ENCODE measurements at places on chromosomes 5 and 9.

DNA sequence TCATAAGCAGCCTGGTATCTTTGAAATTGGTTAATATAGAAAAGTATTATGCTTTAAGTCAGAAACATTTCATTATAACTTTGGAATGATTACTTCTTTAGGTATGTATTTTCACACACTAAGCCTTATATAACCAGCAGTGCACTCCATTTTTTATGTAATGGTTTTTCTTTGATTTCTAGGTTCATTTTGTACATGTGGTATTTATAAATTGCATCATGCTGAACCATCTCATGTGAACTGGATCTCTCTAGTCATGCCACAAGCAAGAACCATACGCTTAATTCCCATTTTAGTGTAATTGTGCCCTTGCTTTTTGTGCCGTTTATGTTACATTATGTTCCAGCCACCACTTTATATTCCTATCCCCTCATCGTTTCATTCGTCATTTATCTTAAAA, 38.6 kb upstream of the SRP19 start:
- DNase-seq: no peak

DNA sequence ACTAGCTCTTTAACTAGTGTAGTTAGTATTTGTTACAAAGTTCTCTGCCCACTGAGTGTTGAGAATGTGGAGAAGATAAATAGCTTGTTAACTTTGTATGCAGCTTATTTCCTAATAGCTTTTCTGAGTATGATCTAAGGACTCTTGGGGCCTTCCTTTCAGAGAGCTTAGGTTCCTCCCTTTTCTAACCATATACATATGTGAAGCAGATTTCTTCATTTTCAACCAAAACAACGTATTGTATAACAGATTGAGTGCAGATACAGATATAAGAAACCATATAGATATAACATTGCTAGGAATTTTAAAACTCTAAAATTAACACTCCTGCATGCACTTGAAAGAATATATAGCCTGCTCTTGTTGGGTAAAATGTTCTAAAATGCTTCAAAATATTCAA, 70.4 kb downstream of the SCAMP1 start:
- no peak for DNase-seq

DNA sequence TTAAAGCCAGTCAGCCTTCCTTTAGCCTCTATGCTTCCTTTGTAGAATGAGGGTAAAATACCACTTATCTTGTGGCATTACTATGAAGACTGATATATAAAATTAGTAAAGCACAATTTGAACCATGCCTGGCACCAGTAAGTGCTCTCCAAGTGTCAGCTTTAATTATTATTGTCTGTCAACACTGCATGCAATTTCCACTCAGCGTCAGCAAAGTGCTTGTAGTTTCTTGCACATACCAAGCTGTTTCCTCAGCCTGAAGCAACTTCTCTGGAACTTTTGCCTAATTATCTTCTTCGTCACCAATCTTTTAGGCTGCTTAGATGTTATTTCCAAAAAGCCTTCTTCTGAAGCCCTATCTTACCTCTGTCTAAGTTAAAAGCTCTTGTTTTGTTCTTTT, 177.3 kb downstream of the CDC42SE2 start:
- DNase-seq: no peak

- no peak for DNase-seq
Measured at GRCh38 chr9:106983346-106983745, 120.4 kb downstream of the ZNF462 start.

GRCh38 chr5:1343315-1343751, 1.6 kb downstream of the CLPTM1L start:
- DNase-seq: no peak

DNA sequence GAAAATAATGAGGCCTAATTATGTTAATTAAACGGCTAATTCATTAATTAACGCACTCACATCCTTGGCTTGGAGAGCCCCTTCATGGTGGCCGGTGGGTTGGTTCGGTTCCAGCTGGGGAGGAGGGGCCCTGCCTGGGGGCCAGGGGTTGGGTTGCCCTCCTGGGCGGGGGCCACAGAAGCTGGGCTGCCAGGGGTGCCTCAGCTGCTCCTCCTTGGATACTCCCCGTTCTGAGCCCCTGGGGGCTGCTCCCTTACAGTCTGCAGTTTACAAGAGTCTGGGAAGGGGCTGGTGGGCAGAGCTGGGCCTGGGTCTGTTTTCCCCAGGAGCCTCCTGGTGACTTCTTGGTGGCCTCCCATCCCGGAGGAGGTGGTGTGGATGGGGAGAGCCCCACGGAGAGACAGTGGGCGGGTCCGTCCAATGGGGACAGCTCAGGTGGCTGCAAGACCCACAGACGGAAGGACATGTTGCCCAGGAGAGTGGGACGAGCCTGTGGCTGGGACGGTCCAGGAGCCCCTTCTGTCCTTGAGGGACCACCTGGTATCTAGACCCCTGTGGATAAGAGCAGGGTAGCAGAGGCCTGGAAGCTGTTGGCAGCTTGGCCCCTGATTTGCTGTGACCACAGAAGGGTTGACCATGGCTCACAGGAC, 277.5 kb downstream of the PBX3 start:
- DNase-seq: no peak

DNA sequence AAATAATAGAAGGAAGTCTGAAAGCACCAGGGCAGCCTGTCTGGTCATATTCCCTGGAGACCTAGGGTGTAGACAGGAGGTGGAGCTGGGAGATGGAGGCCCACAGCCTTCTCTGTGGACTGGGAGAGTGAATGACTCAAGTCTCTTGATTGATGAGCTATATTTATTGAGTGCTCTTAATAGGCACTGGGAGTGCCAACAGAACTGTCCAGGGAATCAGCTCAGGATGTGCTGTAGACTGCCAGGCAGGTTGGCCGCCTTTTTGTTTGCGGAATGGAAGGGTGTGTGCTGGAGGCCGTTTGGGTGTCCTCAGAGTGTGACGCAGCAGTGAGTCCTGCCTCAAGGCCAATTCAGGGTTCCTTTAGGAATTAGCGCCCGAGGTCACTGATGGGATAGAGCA, 33.4 kb upstream of the POMT1 start:
- no peak for DNase-seq

GRCh38 chr9:69380811-69381210, 55.8 kb downstream of the ENTREP1 start:
- no peak for DNase-seq

DNA sequence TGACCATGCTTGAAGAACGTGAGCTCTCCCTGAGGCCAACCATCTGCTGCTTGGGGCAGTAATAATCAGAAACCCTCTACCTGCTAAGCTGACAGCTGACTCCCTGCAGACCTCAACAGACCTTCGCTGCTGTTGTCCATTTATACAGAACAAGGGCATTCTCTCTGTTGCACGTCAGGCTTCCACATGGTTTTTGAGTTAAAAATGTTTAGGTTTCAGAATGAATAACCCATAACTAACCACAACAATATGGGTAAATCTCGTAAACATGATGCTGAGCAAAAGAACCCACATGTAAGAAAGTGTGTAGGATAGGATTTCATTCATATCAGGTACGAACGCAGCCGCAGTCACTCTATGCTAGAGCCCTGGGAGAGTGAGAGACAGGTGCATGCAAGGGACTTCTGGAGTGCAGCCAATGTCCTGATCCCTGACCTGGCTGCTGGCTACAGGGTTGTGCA, 348.5 kb downstream of the MED10 start:
- DNase-seq: no peak

GRCh38 chr5:114206640-114207039, 155.2 kb upstream of the KCNN2 start:
- no peak for DNase-seq

DNA sequence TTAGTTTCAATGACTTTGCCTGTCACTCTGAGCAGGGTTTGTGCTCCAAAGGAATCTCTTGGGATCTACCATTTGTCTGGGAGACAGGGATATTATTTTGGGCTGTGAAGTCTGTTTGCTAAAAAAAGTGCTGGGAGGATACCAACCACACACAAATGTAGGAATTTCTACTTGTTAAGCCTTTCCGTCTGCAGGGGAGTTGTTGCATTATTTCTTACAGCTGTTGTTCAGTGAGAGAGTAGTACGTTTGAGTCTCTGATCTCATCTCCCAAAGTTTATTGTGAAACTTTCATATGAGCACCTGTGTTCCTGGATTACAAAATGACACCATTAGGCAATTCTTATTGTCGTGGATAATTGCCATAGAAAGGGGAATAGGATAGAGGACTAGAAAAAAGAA, 78.3 kb upstream of the SEMA6A start:
- DNase-seq: no peak

- no peak for DNase-seq
Measured at GRCh38 chr9:111149018-111149759, 110.9 kb upstream of the LPAR1 start.

- DNase-seq: no peak
Measured at GRCh38 chr5:2996248-2996647, 244.8 kb upstream of the IRX2 start.

- no peak for DNase-seq
Measured at GRCh38 chr9:109455391-109455790, 42.7 kb downstream of the PTPN3 start.

GRCh38 chr5:171419688-171420430, 412 bp downstream of the FGF18 start:
- no peak for DNase-seq

- DNase-seq: no peak
Measured at GRCh38 chr5:172172912-172173563, 15.0 kb downstream of the STK10 start.

GRCh38 chr5:179870403-179870903, 11.8 kb upstream of the MRNIP start:
- DNase-seq: no peak

DNA sequence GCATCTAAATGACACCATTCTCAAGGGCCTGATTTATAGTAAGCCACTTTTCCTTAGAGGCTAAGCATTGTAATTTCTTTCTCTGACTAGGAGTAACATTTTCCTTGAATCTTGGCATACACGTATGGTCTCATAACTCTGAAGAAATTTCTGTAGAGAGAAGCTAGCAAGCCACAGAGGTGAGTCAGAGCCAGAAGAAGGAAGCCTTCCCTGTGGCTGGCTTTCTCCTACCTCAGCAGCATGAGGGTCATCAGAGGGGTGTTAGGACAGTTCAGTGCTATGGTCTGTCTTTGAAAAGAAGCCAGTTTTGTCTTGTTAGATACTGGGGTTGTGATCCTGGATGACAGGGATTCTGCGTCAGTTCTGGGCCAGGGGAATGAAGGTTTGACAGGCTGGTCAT, 3.2 kb downstream of the SNX30 start:
- no peak for DNase-seq

DNA sequence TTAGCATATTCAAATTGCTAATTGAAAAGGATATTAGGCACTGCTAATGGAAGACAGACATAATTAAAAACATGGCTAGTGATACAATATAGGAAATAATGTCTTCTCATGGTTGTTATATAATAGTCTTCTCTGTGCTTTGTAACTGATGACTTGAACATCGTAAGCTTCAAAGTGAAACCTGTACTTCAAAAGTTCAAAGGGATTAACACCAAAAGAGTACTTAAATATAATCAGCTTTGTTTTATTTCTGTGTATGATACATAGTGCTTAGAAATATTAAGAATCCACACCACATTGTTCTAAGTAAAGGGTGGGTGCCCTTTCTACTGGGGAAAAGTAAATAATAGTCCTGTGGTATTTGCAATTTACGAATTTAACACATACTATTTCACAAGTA, 75.4 kb upstream of the ITGA1 start:
- DNase-seq: no peak

- no peak for DNase-seq
Measured at GRCh38 chr5:98064118-98064685, 709.3 kb upstream of the RGMB start.

- DNase-seq: no peak
Measured at GRCh38 chr5:137618476-137618875, 117.4 kb downstream of the KLHL3 start.

GRCh38 chr9:6549106-6549800, 96.3 kb downstream of the GLDC start:
- no peak for DNase-seq

DNA sequence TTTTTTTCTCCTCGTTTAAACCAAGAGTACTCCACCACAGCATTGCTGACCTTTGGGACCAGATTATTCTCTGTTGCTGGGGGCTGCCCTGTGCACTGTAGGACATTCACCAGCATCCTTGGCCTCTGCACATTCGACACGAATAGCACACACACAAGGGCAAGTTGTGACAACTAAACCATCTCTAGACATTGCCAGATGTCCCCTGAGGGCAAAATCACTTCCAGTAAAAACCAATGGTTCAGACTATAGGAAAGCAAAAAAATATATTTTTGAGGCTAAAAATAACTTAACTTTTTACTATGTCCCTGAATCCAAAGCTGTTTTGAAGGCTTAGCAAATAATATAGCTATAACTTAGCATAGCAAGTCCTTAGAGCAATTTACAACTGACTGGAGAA, 65.9 kb downstream of the SEMA5A start:
- DNase-seq: no peak

DNA sequence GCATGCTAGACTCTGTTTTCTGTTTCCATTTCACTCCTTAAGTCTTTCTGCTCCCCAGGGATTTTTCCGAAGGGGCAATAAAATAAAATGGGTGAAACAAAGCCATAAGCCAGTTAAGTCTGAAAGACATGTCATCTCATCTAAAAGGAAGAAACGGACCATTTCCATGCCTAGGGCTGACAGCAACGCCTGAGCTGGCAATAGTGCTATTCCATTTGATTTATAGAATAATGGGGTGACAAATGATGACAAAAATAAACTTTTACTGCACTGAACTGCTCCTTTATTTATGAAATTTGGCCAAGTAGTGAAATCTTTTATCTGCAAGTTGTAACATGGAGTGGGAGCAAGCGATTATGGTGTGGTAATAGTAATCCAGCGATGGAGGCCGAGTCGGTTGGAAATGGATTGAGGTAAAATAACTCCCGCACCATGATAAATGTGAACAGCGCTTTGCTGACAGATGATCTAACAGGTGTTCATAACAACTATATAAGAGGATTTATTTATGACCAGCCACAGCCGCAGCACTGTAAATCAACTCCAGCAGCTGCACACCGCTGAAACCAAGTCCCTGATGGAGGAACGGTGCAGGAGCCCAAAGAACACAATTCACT, 219.8 kb upstream of the TBCA start:
- no peak for DNase-seq

DNA sequence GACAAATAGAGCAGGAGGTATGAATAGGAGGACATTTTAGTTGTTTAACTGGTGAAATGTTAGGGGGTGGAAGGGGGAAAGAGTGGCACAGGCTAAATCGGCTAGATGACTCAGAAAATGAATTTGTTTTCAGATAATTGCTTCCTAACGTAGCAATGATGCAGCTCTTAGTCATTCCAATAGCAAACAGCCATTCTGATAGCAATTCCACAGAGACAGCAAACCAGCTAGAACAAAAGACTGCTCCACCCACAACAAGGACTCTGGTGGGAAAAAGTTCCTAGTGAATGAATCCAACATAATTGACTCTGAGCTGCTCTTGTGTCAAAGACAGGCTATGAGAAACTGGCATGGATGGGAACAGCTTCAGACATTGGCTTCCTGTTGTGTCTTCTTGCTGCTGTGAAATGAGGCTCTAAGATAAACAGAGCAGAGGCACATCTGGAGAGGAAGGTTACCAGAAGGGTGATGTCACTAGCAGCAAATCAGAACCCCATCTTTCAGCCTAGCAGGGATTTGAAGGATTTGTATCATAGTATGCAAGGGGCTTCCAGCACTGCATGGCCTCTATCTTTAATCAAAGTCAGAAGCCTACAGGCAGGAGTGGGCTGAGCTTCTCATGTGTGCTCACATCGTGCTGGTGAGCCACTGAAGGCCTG, 28.1 kb upstream of the F2RL1 start:
- DNase-seq: no peak

- DNase-seq: no peak
Measured at GRCh38 chr9:134683714-134684374, 42.2 kb downstream of the COL5A1 start.

- DNase-seq: no peak
Measured at GRCh38 chr5:8446179-8446578, 577.2 kb downstream of the MTRR start.
